NCI-H1105 (cell line): ENCODE measurements at places on chromosomes 7 and 10.

GRCh38 chr7:124655990-124656389 lies 109.6 kb downstream of the GPR37 start:
- peak; percentile 78 for DNase-seq

- no peak for DNase-seq
Measured at GRCh38 chr7:128591705-128592104, 80.4 kb upstream of the GARIN1A start.

DNA sequence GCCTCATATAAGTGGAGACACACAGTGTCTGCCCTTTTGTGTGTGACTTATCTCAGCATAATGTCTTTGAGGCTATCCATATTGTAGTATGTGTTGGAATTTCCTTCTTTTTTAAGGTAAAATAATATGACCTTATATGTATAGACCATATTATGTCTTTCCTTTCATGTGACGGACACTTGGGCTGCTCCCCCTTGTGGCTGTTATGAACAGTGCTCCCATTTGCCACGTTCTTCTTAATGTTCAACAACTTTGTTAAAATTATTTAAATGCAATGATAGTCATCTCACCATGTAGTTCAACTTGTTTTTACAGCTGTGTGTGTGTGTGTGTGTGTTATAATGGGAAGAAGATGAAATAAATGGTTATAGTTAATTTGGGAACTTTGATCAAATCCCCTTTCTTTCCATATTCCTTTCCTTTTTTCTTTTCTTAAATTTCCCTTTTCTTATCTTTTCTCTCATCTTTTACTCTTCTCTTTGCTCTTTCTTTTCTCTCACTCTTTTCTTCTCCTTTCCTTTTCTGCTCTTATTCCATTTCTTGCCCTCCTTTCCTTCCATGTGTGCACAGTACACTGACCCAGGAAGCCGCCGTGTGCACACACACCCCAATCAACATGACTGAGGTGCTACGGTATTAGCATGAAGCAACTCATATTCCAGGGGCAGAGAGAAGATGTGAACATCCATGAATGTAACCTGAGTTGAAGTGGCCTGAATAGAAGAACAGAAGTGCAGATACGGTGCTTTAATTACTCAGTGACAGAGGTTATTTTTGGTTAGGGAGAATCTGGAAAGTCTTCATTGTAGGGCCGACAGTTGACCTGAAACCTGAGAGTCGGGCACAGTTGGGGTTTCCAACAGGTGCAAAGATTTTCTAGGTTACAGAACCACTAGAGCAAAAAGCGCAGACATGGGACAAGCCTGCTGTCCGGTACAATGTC lies 596.6 kb downstream of the SDK1 start:
- DNase-seq: peak; percentile 41

DNA sequence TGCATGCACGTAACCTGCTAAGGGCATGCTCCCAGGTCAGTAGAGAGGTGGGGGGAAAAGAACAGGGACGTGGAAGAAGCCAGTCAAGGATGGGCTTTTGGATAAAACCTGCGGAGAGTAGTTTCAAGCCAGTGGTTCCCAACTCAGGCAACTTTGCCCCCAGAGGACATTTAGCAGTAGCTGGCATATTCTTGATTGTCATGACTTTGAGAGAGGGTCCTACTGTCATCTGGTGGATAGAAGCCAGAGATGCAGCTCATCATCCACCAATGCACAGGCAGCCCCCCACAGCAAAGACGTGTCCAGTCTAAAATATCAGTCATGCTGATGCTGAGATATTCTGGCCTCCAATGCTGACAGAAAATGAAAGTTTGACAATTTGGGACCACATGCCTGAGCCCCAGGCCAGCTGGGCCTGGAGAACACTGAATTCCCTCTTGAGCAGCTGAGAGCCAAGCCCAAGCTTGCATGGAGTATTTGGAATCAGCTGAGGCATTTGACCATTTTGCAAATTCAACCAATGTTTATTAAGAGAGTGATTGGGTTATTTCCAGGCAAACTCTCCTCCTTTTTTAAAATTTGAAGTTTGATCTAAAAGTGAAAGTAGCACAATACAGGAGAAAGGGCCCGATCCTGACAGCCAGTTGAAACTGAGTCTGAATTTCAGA lies 110.0 kb upstream of the C7orf33 start:
- no peak for DNase-seq

- DNase-seq: no peak
Measured at GRCh38 chr7:67913604-67914003, 917.0 kb downstream of the TYW1 start.

GRCh38 chr7:97017192-97018125 lies 7.2 kb downstream of the DLX5 start:
- DNase-seq: no peak

- DNase-seq: no peak
Measured at GRCh38 chr7:65325793-65326432, 47.7 kb upstream of the ZNF92 start.

GRCh38 chr7:97460433-97460832 lies 271.5 kb upstream of the TAC1 start:
- DNase-seq: no peak

DNA sequence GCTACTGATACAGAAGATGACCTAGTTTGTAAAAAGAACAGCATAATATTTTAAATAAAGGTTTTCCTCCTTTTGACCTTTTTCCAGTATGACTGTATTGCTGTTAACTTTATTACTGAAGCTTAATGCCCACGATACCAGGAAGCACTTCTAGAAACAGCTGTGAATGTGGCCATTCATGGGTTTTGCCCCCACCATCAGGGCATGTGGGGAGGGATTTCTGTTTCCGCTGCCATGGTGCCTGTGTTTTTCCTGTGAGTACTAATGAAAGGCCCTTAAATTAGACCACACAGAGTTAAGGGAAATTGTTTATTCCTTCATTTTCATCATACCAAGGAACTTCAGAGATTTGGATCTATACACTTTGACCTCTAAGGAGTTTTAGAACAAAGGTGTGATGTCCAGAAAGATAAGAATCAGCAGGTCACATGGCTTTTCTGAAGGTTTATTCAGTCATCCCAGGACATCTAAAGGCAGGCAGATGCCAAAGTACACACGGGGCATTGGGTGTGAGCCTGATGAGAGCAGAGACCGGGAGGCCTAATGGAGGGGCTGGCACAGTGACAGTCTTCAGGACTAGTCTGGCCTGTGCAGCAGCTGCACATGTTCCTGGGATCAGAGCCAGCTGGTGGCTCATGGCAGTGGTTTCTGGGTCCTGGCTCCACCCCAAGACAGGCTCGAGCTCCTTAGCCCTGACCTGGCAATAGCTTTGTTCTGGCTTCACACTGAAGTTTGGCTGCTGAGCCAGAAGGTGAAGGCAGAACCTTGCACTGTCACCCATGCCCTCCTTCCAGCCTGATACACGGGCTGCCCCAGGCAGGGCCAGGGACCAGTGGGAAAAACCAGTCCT lies 190.9 kb downstream of the REEP3 start:
- DNase-seq: peak; percentile 88

DNA sequence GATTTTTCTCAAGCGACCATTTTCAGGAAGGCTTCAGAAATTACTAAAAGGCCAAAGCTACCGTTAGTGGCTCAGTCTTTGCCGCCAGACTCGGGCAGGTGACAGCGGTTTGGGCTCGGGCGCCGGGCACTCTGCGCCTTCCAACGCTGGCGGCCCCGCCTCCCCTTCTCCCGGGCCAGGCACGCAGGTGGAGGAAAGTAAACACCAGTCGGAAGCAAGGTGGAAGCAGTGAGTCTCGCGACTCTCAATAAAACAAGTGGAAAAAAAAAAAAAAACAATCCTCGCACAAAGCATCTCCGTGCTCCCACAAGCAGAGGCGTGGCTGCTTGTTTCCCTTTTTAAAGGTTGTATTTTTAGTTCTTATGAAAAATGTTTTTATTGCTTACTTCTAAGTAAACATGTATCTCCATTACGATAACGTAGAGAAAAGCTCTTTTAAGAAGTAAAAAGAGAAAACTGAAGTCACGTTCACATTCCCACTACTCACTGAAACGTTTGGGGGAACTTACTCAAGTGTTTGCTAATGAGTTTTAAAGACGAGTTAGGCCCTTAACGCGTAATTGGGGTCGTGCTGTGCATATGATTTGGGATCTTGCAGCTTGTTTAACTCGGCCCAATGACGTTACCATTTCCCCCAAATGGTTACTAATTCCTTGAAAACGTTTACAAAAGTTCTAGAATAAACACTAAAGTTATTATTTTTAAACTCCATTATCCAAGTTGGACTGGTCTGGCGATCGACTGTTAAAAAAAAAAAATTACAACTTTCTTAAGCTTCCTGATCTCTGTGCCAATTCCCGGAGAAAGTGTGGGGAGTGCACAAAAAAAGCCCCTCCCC lies 864 bp downstream of the CDCA7L start:
- DNase-seq: peak; percentile 70

GRCh38 chr7:110531186-110531585 lies 559.7 kb upstream of the LRRN3 start:
- DNase-seq: no peak

GRCh38 chr10:43350686-43351085 lies 20.8 kb upstream of the FXYD4 start:
- DNase-seq: no peak

DNA sequence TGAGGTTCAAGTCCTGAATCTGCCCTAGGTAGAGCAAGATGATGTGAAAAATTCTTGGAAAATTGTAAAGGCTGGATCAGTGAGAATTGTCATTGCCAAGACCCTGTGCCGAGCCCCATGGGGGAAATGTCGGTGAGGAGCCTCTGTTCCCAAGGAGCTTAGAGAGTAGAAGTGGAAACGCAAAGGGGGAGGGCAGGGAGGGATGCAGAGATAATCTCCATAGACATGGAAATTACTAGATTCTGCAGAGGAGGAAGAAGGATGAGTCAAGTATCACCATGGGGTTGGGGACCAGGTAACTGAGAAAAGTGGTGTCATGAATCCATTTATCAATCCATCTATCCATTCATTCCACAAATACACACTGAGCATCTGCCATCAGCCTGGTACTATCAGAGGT lies 26.0 kb downstream of the DUSP5 start:
- no peak for DNase-seq

DNA sequence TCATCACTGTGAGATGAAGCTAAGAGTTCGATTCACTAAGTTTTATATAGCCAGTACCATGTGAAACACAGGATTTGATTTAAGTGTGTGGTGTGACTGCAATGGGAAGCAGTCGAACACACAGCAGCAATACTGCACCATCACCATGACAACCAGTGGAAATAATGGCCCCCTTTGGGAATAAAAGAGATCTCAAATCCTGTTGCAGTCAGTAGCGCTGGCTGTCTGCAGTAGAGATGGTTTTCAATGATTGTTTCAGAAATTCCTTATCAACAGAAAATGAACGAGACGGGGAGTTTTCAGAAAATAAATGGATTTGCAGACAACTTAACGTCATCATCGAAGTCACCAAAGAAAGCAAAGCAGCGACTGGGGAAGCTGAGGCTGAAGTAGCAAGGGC lies 91.0 kb downstream of the PTPRE start:
- no peak for DNase-seq
